ENCODE measurements at places on chromosomes 5 and 9. TPM values are rescaled to one million over a fixed set of nuclear protein-coding genes. Genes with fewer than 3 reads are reported as not detected.

- no peak for DNase-seq
Observed at GRCh38 chr9:69980041-69980440, 63.6 kb upstream of the MAMDC2 start.

GRCh38 chr5:87390576-87391199 is 22.0 kb downstream of the CCNH start:
- no peak for DNase-seq

- DNase-seq = no peak
Observed at GRCh38 chr5:56440871-56441740, 208.0 kb upstream of the ANKRD55 start.

DNA sequence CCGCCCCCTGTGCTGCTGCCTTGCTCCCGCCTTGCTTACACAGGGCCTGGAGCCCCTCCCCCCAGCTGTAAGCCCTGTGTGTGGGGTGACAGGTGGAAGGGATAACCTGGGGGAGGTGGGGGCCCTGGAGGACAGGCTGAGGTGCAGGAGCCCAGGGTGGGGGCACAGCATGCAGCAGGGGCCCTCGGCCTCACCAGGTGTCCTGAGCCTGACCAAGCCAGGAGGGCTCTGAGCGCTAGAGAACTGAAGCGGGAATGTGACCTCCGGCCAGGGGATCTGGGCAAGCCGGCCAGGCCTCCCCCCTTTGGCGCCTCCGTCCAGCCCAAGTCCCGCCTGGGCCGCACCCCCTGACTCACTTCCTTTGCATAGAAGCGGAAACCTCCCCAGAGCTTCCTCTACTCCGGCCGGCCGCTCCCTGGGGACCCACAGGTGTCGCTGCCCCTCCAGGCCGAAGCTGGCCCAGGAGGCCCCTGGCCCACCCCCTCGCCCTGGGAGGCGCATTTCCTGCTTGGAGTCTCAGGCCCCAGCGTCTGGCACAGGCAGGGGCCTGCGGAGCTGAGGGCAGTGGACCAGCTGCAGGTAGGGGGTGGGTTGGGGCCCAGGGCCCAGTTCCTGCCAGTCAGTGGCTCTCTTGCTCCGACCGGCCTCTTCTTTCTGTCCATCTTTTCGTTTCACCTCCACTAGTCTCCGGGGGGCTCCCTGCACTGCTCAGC is at the start of gene TOR4A:
Gene TOR4A, plus strand, starts transcription at position 398 of the 713 bp plus-strand sequence. CDS start 964 bp downstream, outside the sequence.
- peak; percentile 88 for DNase-seq

- no peak for DNase-seq
Observed at GRCh38 chr9:124716808-124717207, 54.3 kb downstream of the NR6A1 start.

- no peak for DNase-seq
Observed at GRCh38 chr5:79193643-79194042, 42.3 kb upstream of the JMY start.

DNA sequence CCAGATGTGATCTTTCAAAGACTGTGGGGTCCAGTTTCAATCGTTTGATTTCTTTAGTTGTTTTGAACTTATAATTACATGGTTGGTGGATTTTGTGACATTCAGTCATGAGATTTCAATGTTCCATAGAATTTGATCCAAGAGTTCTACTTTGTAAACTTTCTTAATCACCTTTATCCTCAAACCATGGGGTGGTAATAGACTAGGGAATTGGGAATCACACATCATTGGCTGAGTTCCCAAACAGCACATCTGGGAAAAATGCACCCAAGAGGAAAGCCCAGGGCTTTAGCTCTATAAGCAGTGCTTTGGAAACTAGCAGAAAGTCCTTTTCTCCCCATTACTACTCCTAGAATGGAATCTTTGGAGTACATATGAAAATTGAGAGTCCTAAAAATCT is 177.6 kb downstream of the NNT start:
- no peak for DNase-seq

DNA sequence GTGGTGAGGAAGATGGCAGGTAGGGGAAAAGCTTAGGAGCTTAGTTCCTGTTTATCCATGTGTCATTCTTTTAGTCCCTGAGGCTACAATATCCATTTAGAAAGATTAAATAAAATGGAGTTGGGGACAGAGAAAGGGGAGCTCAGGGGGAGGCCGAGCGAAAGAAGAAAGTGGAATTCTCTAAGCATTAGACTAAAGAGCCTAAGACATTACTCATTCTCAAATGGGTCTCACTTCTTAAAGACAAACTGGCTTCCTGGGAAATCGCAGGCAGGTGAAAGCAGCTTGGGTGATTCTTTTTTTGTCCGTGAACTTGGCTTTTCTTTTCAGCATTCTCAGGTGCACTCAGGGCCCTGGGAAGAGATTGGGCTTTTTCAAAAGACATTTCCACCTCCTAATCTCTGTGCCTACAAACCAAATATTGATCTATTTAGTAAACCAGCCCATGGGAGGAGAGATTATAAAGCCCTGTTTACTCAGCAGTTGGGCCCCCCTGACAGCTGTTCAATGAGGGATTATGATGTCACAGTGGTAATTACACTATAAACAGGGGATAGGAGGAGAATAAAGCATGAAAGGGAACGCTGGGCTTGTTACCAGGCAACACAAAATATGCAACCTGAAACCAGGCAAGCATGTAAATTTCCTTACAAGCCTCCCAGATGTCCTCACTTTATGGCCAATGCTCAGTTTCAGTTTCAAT is 584.0 kb downstream of the ACTL7B start:
- no peak for DNase-seq

- no peak for DNase-seq
Observed at GRCh38 chr5:52300703-52301372, 486.9 kb upstream of the ITGA1 start.

GRCh38 chr9:121841771-121842611 is 190.6 kb downstream of the DAB2IP start:
- DNase-seq = no peak

DNA sequence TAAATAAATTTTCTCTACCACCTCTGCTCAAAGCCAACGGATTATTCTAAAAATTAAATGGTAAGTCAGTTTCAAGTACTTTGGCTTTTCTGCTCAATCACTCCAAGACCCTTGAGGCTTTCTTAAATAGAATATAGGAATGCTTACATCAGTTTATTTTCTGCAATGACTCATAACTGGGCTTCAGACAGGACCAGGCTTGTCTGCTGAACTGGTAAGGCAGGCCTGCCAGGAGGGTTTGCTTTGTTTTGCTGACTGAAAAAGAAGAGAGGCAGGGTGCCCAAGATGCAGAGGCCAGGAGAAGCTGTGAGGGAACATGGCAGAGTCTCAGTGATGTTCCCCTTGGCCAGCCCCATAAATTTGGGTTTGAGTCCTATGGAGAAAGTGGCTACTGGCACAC is 60.3 kb upstream of the EPB41L4A start:
- no peak for DNase-seq

DNA sequence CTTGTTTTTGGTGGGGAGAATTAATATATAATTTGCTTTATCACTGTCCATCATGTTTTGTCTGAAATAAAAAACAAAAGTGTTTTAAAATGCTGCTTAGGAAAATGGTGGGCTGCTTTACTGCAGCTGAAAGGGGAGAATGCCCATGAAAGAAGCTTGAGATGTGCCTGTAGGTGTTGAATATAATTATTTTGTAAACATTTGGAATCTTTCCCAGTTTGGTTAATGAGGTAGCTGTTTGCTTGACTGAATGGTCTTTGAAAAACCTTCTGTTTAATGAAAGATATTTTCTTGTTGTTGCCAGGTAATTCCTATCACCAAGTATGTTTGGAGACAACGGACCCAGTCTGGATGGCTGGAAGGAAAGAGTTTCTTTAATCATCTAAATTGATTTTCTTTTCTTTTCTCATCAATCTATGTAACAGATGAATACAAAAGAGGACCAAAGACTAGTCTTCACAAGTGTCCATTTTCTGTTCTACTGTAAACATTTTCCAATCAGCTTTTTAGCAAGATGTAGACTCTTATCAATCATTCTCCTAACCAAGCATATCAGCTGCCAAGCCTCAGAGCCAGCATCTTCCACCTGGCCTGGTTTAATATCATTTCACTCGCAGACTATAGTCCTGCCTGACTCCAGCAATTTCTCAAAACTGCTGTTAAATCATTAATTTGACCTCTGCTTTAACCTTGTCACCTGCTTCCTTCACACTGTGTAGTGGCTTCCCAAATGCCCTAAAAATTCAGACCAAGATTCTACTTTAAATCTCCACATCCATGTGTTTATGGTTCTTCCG is 441.2 kb upstream of the CHD1 start:
- DNase-seq = no peak

The SLC6A19 gene
- total RNA-seq = not detected

The TRIM7 gene
- 4.1 TPM for total RNA-seq

The EFNA5 gene
- total RNA-seq = 19.2 TPM

The IFNK gene
- total RNA-seq = not detected

The CCDC107 gene
- 38.5 TPM for total RNA-seq

Data from right atrium auricular region (tissue), 2 donors.